A549 treated with DMSO at 1 μM for 4 hours (cell line): ENCODE measurements at places on chromosomes 2 and 18. TPM values are rescaled to one million over a fixed set of nuclear protein-coding genes. Genes with fewer than 3 reads are reported as not detected.

Gene CASP10
- total RNA-seq, result 1.8 to 2.7 TPM (median 2.5 TPM) in 5 replicates

Gene APCDD1
- total RNA-seq, result not detected in 5 replicates

Gene SLC5A7
- total RNA-seq, result not detected in 5 replicates

Gene SLC4A1AP
- total RNA-seq, result 30.4 to 36.0 TPM (median 32.3 TPM) in 5 replicates

Gene RAMP1
- total RNA-seq, result not detected in 5 replicates

Gene NAT8
- not detected in 5 replicates for total RNA-seq

Gene VWC2L
- not detected in 5 replicates for total RNA-seq

Gene POTEI
- total RNA-seq, result 0.01 TPM in 1 of 5 replicates, not detected in the others

Gene SGO2
- total RNA-seq, result 9.8 to 17.1 TPM (median 16.1 TPM) in 5 replicates

Gene MOGAT1
- total RNA-seq, result not detected in 5 replicates

Gene ALLC
- 0.05 TPM in 1 of 5 replicates, not detected in the others for total RNA-seq

Gene ARHGAP28
- total RNA-seq, result 0.03 to 0.37 TPM (median 0.09 TPM) in 5 replicates

Gene FIGN
- 1.6 to 3.3 TPM (median 2.2 TPM) in 5 replicates for total RNA-seq

Gene EMILIN1
- 0.23 to 0.46 TPM (median 0.31 TPM) in 4 of 5 replicates, not detected in the other for total RNA-seq

Gene SPEG
- 5.8 to 8.1 TPM (median 6.6 TPM) in 5 replicates for total RNA-seq

Gene NEU4
- total RNA-seq, result 0.18 to 0.50 TPM (median 0.26 TPM) in 4 of 5 replicates, not detected in the other

Gene ABCB11
- total RNA-seq, result 0.01 to 0.03 TPM (median 0.02 TPM) in 3 of 5 replicates, not detected in the others

Gene PTPRM
- total RNA-seq, result 29.4 to 35.0 TPM (median 34.8 TPM) in 5 replicates

Gene CENPO
- 46.0 to 56.8 TPM (median 48.5 TPM) in 5 replicates for total RNA-seq

Gene LIMS2
- total RNA-seq, result 4.5 to 6.0 TPM (median 5.1 TPM) in 5 replicates

Gene ITGA6
- 38.3 to 53.8 TPM (median 48.3 TPM) in 5 replicates for total RNA-seq

Gene GBX2
- 2.3 to 4.1 TPM (median 3.3 TPM) in 5 replicates for total RNA-seq

Gene FBXO36
- total RNA-seq, result 1.1 to 2.3 TPM (median 1.4 TPM) in 5 replicates

Gene NEUROD1
- total RNA-seq, result not detected in 5 replicates

Gene DYNAP
- total RNA-seq, result not detected in 5 replicates

Gene HK2
- total RNA-seq, result 1.2 to 2.3 TPM (median 1.3 TPM) in 5 replicates

Gene MYOM1
- total RNA-seq, result 0.11 to 0.22 TPM (median 0.15 TPM) in 5 replicates

Gene CREG2
- total RNA-seq, result 3.5 to 10.0 TPM (median 8.7 TPM) in 5 replicates

Gene ANKRD44
- 1.3 to 2.8 TPM (median 1.6 TPM) in 5 replicates for total RNA-seq

Gene MARCO
- 0.05 to 0.12 TPM (median 0.08 TPM) in 4 of 5 replicates, not detected in the other for total RNA-seq

Gene ANO7
- total RNA-seq, result 1.9 to 2.6 TPM (median 2.1 TPM) in 5 replicates

Gene NYAP2
- 0.02 to 0.03 TPM (median 0.02 TPM) in 3 of 5 replicates, not detected in the others for total RNA-seq

Gene ADAM23
- 8.8 to 10.2 TPM (median 10.0 TPM) in 5 replicates for total RNA-seq

Gene FLACC1
- 0.14 to 0.45 TPM in 2 of 5 replicates, not detected in the others for total RNA-seq

Gene COL4A3
- total RNA-seq, result 0.40 to 1.0 TPM (median 0.72 TPM) in 5 replicates

Gene RRM2
- 168 to 246 TPM (median 244 TPM) in 5 replicates for total RNA-seq

Gene SAG
- total RNA-seq, result not detected in 5 replicates

Gene C1QL2
- 0.14 to 0.21 TPM (median 0.14 TPM) in 4 of 5 replicates, not detected in the other for total RNA-seq

Gene UGT1A1
- 0.68 to 0.96 TPM (median 0.88 TPM) in 5 replicates for total RNA-seq

Gene SLC5A6
- 69.7 to 82.2 TPM (median 72.3 TPM) in 5 replicates for total RNA-seq

Gene PRPF40A
- total RNA-seq, result 67.6 to 105 TPM (median 95.7 TPM) in 5 replicates

Gene RAB27B
- 11.2 to 20.5 TPM (median 14.8 TPM) in 5 replicates for total RNA-seq

Gene SP110
- total RNA-seq, result 5.6 to 7.2 TPM (median 6.8 TPM) in 5 replicates

Gene BMPR2
- 12.3 to 20.3 TPM (median 17.5 TPM) in 5 replicates for total RNA-seq

Gene ERMN
- total RNA-seq, result not detected in 5 replicates

Gene CCDC121
- 2.8 to 4.1 TPM (median 3.6 TPM) in 5 replicates for total RNA-seq
